Epithelial cell of proximal tubule (primary cell): ENCODE measurements at places on chromosomes 7 and 10.

- no peak for DNase-seq
Measured at GRCh38 chr10:43262902-43263466, 3.9 kb downstream of the RASGEF1A start.

- no peak for DNase-seq
Measured at GRCh38 chr10:16828114-16828568, 10.9 kb upstream of the RSU1 start.

DNA sequence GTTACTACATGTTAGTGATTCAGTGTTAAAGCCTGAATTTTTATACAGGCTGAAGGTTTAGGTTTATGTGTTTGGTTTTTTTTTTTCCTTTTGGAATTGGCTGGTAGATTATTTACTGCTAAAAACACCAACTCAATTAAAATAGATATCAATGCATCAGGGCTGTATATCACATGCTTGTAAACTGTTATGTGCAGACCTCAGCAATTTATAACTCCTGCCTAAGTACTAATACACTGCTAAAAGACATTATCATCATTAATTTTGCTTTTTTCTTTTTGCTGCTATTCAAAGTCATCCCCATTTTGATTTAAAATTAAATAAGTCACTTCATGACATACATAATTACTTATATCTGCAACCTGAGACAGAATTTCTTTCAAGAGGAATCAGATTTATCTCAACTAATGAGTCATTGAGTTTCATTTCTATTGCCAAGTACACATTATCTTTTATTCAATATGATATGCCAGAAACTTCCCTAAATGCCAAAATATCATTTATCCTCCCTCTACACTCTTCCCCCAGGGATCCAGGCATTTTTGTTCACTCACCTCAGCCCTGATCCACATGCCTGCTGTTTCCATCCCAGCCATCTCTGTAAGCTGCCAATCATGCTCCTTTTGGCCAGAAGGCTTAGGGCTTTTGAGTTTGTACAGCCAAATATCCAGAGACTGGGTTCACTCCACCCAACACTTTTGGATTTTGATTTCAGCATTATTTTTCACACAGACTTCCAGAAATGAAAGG, 98.5 kb downstream of the POLR1F start:
- no peak for DNase-seq

GRCh38 chr7:1226186-1226901, 6.3 kb upstream of the UNCX start:
- DNase-seq = no peak

GRCh38 chr7:87156709-87157108, 4.5 kb downstream of the DMTF1 start:
- no peak for DNase-seq

DNA sequence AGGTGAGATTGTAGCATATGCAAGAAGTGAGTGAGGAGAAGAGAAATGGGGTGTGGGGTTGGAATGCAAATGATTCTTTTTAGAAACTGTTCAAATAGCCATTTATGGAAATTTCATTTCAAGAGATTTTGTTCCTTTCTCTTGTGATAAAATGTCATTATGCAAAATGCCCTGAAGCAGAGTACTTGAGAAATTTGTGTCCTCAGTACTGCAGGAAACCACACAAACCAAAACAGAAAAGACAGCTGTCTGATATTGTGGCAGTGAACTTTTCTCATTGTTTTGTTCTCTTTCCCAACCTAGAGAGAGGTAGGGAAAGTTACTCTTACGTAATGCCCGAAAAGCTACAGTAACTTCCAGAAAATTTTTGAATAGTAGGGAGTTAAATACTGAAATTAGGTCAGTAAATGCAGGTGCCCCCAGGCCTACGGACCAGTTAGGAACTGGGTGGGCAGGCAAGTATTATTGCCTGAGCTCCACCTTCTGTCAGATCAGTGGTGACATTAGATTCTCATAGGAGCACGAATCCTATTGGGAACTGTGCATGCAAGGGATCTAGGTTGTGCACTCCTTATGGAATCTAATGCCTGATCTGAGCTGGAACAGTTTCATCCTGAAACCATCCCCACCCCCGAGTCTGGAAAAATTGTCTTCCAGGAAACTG, 34.0 kb downstream of the DLD start:
- no peak for DNase-seq

DNA sequence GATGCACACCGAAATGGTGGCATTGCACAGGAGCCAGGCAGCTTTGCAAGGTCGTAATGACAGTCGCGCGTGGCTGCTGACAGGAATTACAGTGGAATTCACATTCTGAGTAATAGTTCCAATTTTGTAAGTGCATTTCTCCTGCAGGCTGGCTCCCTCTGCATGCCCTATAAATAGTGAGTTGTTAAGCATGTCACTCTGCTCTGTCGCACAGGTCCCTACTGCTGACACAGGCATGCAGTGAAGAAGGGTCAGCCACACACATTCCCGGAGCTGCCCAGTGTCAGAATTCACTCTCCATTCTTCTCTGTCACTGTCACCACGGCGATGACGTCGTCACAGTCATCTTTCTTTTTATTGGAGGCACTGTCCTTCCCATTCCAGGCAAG, 49.2 kb upstream of the SHH start:
- no peak for DNase-seq

- DNase-seq = no peak
Measured at GRCh38 chr7:156024201-156024600, 211.9 kb upstream of the SHH start.

GRCh38 chr10:63593576-63593975, 72.4 kb downstream of the REEP3 start:
- no peak for DNase-seq

GRCh38 chr10:36254199-36254598, 612.1 kb upstream of the FZD8 start:
- peak; percentile 6 for DNase-seq

- no peak for DNase-seq
Measured at GRCh38 chr10:15439341-15439842, 68.3 kb upstream of the FAM171A1 start.

DNA sequence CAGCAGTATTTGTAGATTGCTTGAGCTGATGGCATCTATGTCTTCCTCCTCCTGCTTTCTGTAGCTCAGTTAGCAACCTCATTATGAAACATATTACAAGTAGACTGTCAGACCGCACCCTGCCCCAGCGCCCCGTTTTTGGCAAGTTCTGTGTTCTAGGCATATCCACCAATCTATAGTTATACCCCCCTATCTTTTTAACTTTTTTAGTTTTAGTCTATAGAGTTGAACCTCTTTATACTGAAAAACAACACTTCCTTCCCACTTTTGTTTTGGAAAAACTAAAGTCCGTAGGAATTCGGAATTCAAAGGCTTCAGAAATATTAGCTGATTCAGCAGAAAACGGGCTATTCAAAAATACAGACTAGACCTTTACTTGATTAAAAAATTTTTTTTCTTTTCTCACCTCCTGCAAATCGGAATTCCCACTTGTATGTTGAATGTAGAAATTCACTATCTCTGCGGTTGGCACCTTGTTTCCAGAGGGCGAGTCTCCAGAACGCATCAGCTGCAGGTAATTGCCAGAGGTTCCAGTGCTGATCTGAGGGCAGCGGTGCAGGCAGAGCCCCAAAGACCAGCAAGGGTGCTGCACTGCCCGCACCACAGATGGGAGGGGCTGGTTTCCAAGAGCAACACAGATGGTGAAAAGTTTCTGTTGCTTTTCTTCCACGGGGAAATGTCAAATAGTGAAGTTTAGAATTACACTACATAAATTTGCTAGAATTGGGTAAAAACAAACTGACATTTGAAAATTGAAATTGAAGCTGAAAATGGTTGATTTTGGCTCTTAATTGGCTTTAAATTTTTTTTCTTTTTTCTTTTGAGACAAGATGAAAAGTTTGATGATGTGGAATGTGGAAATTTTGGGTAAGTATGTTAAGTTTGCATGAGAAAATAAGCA, 2.2 kb upstream of the FZD8 start:
- no peak for DNase-seq

DNA sequence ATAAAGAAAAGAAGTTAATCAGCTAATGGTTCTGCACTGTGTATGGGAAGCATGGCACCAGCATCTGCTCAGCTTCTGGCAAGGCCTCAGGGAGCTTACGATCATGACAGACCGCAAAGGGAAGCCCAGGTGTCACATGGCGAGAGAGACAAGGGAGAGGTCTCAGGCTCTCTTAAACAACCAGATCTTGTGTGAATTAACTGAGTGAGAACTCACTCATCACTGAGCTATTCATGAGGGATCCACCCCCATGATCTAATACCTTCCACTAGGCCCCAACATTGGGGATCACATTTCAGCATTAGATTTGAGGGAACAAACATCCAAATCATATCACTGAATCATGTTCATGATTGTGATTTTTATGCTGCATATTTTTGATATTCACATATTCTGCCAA, 5.8 kb downstream of the USP54 start:
- DNase-seq = no peak

GRCh38 chr7:38830826-38831225, 78.2 kb downstream of the VPS41 start:
- DNase-seq = no peak

DNA sequence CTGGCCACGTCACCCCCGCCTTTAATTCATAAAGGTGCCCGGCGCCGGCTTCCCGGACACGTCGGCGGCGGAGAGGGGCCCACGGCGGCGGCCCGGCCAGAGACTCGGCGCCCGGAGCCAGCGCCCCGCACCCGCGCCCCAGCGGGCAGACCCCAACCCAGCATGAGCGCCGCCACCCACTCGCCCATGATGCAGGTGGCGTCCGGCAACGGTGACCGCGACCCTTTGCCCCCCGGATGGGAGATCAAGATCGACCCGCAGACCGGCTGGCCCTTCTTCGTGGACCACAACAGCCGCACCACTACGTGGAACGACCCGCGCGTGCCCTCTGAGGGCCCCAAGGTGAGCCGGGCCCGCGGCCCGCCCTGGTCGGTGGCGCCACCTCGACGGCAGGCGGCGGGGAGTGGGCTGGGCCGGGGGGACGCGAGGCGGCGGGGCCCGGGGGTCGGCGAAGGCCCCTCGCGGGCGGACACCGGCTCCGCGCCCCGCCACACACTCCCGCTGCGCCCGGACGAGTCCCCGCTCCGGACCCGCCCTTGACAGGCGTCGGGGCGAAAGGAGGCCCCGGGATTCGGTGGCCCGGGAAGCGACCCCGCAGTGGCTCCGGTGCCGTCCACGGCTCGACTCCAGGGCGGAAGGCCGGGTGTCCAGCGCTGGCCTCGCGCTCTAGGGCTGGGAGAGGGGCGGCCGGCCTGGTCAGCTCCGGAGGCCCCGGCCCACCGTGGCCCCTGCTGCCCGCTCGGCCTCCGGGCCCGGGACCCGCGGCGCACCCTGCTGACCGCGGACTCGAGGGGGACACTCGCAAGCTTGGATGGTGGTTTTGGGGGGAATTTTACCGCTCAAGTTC, 557 bp downstream of the BAG3 start:
- DNase-seq = no peak

GRCh38 chr10:121710207-121710606, 112.0 kb upstream of the FGFR2 start:
- no peak for DNase-seq

GRCh38 chr7:112940314-112940732, 146.3 kb downstream of the GPR85 start:
- no peak for DNase-seq

- DNase-seq = no peak
Measured at GRCh38 chr10:70920519-70920918, 32.2 kb upstream of the PCBD1 start.

DNA sequence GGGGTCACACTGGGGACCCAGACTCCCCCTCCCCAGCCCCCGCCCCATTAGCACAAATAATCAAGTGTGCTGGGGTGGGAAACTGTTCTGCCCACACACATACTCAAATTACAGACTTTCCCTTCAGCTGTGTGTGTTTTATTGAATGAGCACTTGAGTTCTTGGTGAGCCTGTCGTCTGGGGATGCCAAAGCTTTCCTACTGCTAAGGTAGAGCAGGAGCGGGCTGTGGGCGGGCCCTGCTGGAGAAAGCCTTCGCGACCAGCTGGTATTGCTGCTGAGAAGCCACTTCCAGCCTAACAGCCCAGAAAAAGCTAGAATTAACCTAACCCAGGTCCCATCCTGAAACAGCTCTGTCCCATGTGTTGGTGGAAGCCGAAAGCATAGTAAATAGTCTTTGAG, 87.0 kb upstream of the KMT2E start:
- no peak for DNase-seq

DNA sequence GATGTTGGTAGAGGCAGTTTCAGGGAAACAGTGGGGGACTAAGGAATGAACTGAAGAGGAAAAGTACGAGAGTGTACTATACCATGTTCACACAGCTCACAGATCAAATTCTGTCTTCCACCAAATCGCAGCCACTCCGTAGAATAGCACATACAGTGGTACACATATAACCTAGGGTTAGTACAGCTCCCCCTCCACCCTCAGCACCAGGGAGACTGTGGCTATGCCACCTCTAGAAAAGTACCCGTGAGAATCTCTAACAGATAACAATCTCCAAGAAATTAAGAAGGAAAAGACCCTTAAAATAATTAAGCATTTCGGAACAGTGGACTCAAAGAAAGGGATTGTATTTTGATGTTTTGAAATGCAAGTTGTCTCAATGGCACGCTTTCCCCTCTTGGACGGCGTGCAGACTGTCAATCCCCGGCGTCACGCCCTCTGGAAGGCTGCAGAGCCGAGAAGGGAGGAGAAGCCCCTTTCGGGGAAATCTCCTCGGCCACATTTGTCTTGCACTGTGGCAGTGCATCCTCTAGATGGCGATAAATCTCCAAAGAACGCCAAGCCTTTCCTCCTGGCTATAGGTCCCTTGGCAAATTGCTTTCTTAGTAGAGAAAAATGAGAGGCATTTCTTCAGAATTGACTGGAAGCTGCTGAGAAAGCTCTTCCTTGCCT, 345.0 kb downstream of the REEP3 start:
- DNase-seq = no peak

DNA sequence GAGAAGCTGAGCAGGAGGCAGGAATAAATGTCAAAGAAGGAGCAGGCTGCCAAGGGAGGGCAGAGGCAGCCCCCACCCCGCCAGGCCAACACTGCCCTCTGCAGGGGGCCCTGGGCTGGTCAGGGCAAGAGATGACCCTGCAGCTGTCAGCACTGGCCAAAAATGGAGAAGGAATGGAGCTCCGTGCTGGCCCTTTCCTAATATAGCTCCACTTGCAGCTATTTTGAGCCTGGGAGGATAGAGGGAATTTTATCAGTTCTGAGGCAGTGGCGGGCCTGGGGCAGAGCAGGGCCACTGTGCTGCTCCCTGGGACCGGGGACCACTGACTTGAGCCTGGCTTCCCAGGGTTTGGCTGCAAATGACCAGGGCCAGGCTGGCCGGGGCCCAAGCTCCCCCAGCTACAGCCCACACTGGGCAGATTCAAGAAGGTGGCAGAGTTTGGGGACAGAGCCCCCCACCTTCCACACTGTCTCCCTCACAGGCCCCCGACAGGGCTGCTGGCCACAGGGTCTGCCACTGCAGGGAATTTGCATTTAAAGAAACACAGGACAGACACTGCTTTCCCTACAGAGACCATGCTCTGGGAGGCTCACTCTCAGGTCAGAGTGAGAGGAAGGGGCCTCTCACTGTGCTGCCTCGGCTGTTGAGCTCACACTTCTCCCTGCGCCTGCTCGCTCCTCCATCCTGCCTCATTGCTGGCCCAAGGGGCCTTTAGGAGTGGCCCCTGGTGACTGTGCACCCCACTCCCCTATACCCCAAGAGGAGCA, 16.2 kb downstream of the LDB3 start:
- DNase-seq = no peak
